ENCODE measurements at places on chromosomes 1 and 21.

DNA sequence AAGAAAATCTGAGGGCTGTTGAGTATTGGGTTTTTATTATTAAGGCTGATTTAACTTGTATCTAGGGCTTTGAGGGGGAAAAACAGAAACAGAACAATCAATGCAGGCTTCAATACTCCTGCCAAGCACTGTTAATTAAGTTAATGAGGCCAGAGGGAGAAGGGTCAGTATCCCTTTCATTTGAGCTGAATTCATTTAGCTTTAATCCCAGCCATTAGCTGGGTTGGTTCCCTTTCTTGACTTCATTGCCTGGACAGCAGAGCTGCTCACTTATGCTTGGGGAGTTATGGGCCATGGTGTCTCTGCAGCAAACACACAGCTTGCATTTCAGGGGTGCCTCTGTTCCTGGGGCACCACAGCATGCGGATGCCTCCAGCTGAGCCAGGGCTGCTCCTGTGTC, 16.3 kb downstream of the TLR5 start:
- no peak for DNase-seq

- no peak for DNase-seq
These were observed 44.8 kb downstream of the UCHL5 start for GRCh38 chr1:193014400-193014799.

DNA sequence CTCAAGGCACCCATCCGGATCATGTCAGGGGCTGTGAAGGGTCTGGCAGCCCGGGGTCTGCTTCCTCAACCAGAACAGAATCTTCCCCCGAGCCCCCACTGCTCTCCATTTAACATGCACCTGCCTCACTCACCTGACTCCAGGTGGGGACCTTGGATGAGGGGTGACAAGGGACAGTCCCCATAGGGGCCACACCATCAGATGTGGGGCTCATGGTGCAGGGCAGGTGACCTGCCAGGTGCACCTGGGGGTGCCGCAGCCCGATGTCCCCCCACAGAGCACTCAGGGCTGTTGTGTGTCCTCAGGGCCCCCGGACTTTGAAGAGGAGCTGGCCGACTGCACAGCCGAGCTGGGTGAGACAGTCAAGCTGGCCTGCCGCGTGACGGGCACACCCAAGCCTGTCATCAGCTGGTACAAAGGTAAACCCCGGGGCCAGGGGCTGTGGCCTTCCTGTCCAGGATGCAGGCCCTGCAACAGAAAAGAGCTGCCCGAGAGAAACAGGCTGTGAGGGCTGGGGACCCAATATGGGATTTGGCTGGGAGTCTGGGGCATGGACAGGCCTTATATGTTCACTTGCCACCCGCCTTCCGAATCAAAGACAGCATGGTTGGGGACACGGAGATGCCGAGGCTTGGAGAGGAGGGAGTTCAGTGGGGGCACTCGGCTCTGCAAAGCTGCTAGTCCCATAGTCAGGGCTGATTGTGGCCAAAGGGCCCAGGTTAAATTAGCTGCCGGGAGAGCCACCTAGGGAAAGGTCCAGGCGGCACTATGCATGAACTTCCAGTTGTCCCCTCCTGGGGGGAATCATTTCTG, 64.6 kb downstream of the TRIM11 start:
- no peak for DNase-seq

- DNase-seq: no peak
These were observed 40.6 kb upstream of the LYST start for GRCh38 chr1:235907187-235907896.

- DNase-seq: no peak
These were observed 38.1 kb downstream of the MRAP start for GRCh38 chr21:32336711-32337110.
